SJCRH30 (cell line): ENCODE measurements at places on chromosomes 2 and 18. TPM values are rescaled to one million over a fixed set of nuclear protein-coding genes. Genes with fewer than 3 reads are reported as not detected.

ACMSD gene
- not detected in 2 replicates for total RNA-seq

SNORC gene
- 0.33 and 0.75 TPM in 2 replicates for total RNA-seq

CD8A gene
- total RNA-seq = 0.10 and 0.16 TPM in 2 replicates

DNA sequence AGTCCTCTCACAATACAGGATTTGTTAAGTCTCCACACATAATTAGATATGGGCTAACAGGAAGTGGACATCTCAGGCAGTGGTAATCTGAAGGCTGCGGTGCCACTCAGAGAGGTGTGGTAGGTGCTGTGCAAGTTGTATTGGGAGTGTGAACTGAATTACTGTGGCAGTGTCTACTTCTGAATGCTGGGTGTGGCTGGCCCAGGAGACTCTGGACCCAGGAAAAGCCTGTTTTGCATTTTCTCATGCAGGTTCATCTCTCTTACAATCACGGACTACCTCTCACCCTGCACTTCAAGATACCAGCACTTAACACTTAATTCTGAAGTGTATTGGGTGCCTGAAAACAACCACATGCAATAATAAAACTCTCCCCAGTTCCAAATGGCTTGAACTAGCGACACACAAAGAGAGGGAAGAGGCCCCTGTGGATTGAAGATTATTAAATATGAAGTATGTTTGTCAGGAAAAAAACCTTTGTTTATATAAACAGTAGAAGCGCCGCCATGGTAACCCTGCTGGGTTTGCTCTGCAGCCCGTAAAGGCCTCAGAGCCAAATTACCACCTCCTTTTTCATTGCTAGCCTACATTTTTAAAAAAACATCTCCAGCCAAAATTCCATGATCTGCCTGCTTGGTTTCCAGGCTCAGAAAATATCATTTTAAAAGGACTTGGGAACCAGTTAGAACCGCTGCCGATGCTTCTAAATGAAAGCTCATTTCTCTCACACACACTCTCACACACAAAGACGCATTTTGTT, 77.5 kb downstream of the GFPT1 start:
- H3K4me3 ChIP-seq = no peak overlapping the region
- no peaks in the 10 kb centered on the region for H3K27me3 ChIP-seq

GRCh38 chr2:192570788-192571187, 376.1 kb upstream of the TMEFF2 start:
- H3K4me1 ChIP-seq = no peaks in the 10 kb centered on the region
- H3K27ac ChIP-seq = no peak overlapping the region
- no peak for DNase-seq
- no peak overlapping the region for H3K4me3 ChIP-seq
- 0 out of 2 replicates have a peak, but pooled peaks cover 7% of the 10 kb centered on the region for H3K27me3 ChIP-seq

DNA sequence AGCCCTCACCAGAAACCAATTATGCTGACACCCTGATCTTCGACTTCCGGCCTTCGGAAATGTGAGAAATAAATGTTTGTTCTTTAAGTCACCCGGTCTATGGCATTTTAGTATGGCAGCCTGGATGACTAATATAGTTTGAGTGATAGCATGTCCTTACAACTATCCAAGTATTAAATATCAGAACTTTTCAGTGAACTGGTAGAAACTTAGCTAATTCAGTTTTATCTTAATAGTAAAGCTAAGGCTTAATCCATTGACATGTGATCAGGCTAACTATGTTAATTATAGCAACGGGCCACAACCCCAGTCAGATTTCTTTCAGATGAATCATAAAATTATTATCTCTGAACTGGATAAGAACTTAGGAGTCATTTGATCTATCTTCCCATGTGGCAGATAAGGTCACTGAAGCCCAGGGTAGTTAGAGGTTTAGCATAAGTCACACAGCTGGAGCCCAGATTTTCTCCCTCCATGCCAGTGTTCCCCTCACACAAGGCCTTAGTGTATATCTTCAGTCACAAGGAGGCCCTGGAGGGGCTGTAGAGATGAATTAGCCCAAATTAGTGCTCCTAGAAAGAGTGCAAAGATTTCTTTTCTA, 40.7 kb upstream of the UPP2 start:
- no peak overlapping the region for H3K4me3 ChIP-seq
- no peak overlapping the region for H3K27ac ChIP-seq
- H3K27me3 ChIP-seq = no peaks in the 10 kb centered on the region
- no peaks in the 10 kb centered on the region for H3K36me3 ChIP-seq
- H3K4me1 ChIP-seq = peaks cover 11% of the 10 kb centered on the region

DNA sequence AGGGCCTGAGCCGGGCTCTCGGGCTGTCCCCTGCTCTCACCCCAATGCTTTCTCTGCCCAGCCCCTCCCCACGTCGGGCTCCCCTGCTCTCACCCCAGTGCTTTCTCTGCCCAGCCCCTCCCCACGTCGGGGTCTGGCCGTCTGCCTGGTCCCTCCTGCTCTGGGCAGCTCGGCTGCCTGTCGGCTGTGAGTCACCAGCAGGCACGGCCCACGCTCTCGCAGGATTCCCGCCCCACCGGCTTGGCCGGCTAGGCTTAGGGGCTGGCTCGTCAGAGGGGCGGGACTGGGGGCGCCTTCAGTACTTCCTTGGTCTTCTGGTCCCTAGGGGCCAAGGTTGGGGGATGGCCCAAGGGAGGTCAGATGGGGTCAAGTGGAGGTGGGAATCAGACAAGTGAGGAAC, 3.3 kb downstream of the BOK start:
- H3K4me1 ChIP-seq = peaks cover 12% of the 10 kb centered on the region
- no peak overlapping the region for H3K4me3 ChIP-seq
- no peaks in the 10 kb centered on the region for H3K36me3 ChIP-seq
- H3K27me3 ChIP-seq = no peaks in the 10 kb centered on the region

- H3K4me3 ChIP-seq = no peak overlapping the region
- no peak for DNase-seq
- H3K27ac ChIP-seq = no peak overlapping the region
- H3K36me3 ChIP-seq = no peaks in the 10 kb centered on the region
These were observed 435.7 kb upstream of the SETBP1 start for GRCh38 chr18:44245019-44245418.

DNA sequence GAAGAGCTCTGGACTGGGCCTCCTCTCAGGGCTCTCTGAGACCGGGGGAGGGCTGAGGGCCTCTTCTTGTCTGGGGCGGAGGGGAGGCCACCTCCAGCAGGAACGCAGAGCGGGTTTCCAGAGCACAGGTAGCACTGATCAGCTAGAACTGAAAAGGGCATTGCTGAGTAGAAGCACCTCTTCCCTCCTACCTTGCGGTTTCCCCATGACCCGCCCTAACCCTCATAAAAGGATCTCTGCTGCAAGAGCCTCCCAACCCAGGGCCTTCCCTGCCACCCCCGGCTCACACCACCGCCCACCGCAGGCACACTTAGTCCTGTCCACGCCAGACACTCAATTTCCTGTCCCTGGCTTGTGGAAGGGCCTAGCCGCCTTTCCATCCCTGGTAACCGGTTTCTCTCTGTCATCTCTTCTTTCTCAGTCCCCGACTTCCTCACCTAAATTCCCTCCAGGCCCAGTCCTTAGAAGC, 966 bp downstream of the ADCY3 start:
- DNase-seq = peak; percentile 58
- peak overlapping the region; percentile 78 for H3K4me3 ChIP-seq
- H3K27me3 ChIP-seq = no peaks in the 10 kb centered on the region
- H3K4me1 ChIP-seq = peaks cover 10% of the 10 kb centered on the region; the same call in 1 of the 2 replicates
- peaks cover 23% of the 10 kb centered on the region for H3K36me3 ChIP-seq
- peak overlapping the region; percentile 49; the same call in 1 of the 2 replicates for H3K27ac ChIP-seq

GRCh38 chr18:73835656-73836364, 311.8 kb downstream of the FBXO15 start:
- H3K27me3 ChIP-seq = no peaks in the 10 kb centered on the region
- no peak overlapping the region for H3K4me3 ChIP-seq
- H3K27ac ChIP-seq = no peak overlapping the region

DNA sequence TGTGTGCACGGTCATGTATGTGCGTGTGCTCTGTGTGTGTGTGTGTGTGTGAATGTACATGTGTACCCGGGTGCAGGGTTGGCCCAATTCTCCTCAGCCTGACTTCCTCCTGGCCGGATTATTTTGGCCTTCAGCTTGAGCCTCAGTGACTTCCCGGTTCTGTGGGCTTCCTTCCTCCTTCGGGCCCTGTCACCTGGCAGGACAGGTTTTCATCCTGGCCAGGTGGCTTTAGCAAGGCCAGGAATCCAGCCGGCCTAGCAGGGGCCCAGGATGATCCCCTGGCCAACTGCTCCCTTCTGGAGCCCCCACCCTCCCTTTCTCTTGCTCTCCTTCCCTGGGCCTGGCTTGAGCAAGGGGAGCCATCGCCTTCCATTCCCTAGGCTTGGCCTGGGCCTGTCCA, 140.5 kb downstream of the INHBB start:
- no peaks in the 10 kb centered on the region for H3K36me3 ChIP-seq
- H3K27ac ChIP-seq = no peak overlapping the region
- no peaks in the 10 kb centered on the region for H3K27me3 ChIP-seq

DNA sequence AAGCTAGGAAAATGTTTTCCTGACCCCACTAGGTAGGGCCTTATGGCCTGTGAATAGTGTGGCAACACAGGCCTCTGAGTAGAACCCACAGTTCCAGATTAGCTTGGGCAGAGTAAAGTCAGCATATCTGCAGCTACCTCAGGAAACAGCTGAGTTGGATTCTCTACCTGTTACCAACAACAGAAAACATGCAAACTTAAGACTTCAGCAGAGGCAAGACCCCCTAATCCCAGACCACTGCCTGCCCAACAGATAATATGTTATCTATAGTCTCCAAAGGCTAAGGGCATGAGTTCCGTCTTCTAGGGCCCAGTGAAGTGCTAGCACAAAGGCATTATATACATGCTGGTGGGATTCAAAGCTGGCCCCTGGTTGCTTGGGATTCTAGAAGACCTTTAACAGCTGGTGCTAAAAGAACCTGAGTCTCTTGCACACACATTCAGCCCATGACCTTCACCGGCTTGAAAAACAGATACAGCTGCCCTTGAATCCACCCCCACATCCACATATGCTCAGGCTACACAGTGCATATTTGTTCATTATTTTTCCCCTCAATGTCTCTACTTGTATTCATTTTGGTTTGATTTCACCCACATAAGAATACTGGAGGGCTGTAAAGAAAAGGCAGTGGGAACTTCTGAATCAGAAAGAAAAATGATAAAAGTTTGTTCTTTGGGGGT, 13.5 kb upstream of the UBXN4 start:
- no peak for DNase-seq
- no peak overlapping the region for H3K27ac ChIP-seq
- H3K4me1 ChIP-seq = no peaks in the 10 kb centered on the region
- no peak overlapping the region for H3K4me3 ChIP-seq

- no peak for DNase-seq
- H3K4me1 ChIP-seq = peaks cover 6% of the 10 kb centered on the region
- H3K27ac ChIP-seq = no peak overlapping the region
- no peak overlapping the region for H3K4me3 ChIP-seq
- H3K27me3 ChIP-seq = no peaks in the 10 kb centered on the region
- no peaks in the 10 kb centered on the region for H3K36me3 ChIP-seq
These were observed 85.8 kb upstream of the GLS start for GRCh38 chr2:190794790-190795189.

DNA sequence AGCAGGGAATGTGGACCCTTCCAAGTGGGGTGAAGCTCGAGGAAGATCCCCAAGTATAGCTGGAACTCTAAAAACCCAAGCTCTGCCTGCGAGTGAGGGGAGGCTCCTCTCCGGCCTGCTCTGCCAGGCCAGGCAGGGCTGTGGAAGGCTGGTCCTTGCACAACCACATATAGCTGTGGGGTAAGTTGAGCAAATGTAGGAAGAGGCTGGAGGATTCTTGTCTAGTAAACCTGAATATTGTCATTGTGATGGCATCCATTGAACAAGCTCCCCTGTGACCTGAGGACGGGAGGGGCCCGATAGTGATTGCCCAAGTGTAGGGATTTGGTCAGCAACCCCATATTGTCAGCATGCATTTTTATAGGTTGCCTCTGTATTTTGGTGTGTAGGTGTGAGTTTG, 103.0 kb downstream of the ACKR3 start:
- H3K27me3 ChIP-seq = no peaks in the 10 kb centered on the region
- no peaks in the 10 kb centered on the region for H3K36me3 ChIP-seq
- H3K4me3 ChIP-seq = no peak overlapping the region
- no peak overlapping the region for H3K27ac ChIP-seq
- H3K4me1 ChIP-seq = peaks cover 7% of the 10 kb centered on the region; the same call in 1 of the 2 replicates
- no peak for DNase-seq
